Activated gamma-delta T cell treated with Interleukin-2 at 50 U/mL for 16 hours (primary cell): ENCODE measurements at places on chromosomes 4 and X.

DNA sequence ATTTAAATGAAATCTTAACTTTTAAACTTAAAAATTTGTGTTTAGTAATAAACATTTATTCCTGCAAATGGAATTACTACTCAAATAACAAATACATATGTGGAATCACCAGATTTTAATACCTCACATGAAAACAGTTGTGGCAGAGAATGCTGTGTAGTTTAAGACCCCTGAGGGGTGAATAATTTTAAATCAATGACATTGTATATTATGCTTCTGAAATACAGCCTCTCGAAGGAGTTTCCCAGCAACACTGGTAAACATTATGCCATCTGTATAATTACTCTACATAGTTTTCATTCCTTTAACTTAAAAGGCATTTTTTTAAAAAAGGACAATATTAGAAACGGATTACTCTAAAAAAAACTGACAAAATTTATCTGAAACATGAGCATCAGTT, 2313.3 kb downstream of the ARAP2 start:
- DNase-seq: no peak

DNA sequence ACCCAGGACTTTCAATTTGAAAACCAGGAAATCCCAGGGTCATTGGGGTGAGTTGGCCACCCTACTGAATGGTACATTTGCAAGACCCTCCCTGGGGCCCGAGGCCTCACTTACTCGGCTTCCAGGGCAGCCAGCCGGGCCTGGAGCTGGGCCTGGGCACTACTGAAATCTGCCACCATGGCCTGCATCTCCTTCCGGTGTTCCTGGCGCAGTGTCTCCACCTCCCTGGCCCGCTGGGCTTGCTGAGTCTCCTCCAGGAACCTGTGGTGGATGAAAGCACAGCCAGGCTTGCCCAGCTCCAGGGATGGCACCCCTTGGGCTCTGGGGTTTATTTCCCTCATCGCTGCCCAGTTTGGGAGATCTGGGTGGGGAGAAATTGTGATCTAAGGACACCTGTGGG, 24.7 kb downstream of the MED28 start:
- DNase-seq: no peak

GRCh38 chrX:69539437-69539836, 35.3 kb downstream of the NALF2 start:
- DNase-seq: no peak

- no peak for DNase-seq
Observed at GRCh38 chrX:118637997-118638396, 89.4 kb upstream of the IL13RA1 start.

- no peak for DNase-seq
Observed at GRCh38 chr4:63921561-63921960, 487.7 kb downstream of the TECRL start.

DNA sequence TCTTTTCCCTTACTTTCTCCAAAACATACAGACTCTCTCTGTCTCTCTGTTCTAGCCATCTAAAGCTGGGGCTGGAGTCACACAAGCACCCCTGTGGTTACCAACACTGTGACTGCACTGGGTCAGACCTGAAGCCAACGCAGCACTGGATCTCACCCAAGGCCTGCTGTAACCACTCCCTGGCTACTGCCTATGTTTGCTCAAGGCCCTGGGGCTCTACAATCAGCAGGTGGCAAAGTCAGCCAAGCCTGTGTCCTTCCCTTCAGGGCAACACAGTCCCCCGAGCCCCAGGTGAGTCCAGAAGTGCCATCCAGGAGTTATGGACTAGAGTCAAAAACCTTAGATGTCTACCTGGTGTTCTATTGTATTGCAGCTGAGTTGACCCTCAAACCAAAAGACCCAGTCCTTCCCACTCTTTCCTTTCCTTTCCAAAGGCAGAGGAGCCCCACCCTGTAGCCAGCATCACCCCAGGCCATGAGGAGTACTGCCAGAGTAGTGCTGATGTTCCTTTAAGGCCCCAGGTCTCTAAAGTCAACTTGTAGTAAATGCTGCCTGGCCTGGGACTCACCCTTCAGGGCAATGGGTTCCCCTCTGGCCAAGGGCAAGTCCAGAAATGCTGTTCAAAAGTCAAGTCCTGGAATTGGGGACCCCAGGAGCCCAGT, 58.8 kb upstream of the RAP2C start:
- no peak for DNase-seq

GRCh38 chr4:74157561-74158465, at the start of gene MTHFD2L:
Gene MTHFD2L, plus strand, starts transcription at chr4:74158118. Its CDS starts 21 bp downstream, at chr4:74158139.
- DNase-seq: peak; percentile 77

DNA sequence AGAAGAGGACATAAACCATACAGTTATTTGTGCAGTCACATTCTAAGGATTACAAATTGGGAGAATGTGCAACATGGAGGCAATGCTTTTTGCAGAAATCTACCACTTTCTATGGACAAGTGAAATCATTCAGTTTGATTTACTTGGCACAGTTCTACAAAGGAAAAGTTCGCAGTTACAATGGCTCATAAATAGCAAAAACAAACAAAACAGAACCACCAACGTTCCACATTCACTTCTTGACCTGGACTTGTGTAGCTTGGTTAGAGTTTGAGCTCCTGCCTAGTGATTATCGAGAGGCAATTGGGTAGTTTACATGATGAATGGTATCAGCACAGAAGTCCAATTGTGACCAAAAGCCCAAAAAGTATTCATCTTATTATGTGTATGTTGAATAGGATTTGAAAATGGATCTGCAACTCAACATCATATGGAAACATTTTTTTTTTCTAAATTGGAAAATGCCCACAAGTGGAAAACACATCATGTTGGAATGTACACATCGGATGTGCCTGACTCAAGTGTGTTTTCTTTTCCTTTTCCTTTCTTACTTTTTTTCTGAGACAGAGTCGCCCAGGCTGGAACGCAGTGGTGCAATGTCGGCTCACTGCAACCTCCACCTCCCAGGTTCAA, 123.8 kb downstream of the LUZP4 start:
- DNase-seq: no peak

GRCh38 chrX:2508648-2509335, 8.0 kb upstream of the DHRSX start:
- no peak for DNase-seq

GRCh38 chr4:41796545-41797210, 48.2 kb upstream of the PHOX2B start:
- no peak for DNase-seq

DNA sequence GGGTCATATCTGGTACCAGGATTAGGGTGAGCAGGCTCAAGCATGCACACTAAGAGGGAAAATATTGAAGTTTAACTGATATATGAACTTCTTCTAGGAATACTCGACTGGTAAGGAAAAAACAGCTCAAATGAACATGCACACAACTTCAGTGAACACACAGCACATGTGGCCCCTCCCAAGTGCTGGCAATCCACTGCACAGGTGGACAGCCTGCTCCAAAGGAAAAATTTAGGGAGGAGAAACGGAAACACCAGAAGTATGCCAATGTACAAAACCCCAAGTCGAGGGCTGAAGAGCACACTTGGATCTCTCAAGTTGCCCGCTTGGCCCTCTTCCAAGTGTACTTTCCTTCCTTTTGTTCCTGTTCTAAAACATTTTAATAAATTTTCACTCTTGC, 205.0 kb upstream of the FAM47C start:
- DNase-seq: no peak

DNA sequence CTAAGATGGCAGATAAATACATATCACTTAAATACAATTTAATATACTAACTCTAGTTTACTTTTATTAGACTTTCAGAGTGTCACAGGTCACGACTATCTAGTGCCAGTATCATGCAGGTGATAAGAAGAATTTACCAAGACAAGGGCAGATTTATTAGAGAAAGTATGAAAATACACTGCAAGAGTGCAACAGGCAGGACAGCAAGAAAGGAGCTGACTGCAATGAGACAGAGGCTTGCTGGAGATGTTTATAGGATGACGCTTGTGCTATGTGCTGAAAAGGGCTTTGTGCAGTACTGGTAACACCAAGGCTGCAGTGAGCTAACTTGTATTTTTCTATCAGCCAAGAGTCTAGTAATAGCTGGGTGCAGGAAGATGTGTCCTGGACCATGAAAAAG, 96.7 kb upstream of the QRFPR start:
- DNase-seq: no peak

DNA sequence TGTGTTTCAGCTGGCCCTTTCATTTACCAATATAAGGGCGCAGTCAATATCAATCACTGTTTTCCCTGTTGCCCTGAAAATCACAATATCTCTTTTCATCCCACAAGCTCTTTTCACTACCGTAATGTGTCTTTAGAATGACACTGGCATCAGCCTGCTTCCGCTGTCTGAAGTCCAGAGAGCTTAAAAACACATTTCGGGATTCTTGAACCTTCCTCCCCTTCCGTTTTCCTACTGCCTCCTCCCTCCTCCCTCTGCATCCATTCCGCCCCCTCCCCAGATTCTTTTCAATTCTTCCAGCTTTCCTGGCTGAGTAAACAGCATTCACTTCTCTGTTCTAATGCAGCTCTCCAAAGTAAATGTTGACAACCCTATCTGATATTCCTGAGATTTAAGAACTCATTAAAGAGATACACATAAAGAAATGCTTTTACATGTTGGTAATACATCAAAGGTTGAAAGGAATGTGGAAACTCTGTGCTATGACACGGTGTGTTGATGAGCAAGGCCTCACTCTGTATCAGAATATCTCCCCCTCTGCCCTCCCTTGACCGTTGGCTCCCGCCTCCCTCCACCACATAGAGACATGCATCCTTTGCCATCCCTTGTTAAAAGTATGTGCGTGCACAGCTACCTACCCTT, 83.5 kb upstream of the SPRY1 start:
- no peak for DNase-seq

DNA sequence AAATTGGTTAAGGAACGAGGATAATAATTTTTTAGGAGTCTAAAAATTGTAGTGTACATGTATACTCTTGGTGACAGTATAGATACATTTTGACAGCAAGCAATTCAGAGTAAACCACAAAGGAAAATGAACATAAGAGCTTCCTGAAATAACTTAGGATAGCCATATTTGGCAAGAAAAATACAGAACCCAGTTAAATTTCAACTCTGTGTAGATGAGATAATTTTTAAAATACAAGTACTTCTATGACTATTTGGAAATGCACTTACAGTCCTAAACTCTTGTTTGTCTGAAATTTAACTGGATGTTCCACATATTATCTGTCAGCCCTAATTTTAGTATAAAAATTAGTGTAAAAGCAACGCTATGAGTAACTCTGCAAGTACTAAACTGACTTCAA, 124.4 kb upstream of the PCDH18 start:
- DNase-seq: no peak

DNA sequence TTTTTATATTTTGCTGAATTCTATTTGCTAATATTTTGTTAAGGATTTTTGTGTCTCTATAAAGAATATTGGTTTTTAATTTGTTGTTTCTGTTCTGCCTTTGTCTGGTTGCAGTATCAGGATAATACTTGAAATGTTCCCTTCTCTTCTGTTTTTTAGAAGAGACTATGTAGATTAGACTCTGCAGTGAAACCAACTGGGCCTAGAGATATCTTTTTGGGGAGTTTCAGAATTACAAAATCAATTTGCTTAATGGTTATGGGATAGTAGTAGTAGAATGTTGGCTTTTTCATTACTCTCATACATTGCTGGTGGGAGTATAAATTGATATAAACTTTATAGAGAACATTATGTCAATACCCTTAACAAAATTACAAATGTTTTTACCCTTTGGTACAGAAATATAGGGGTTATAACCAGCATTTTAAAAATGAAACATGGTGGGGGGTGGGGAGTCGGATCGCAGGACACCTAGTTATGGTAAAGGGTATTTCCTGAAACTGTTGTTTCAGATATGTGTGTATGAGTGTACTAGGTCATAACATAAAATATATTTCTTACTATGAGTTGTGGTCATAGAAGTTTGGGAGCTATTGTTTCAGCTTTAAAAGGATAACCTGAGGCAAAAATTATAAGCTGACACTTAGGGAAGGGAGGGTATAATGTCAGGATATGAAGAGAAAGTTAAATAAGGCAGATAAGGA, 29.0 kb downstream of the CLOCK start:
- no peak for DNase-seq

GRCh38 chr4:112253382-112254000, 21.9 kb downstream of the AP1AR start:
- no peak for DNase-seq

DNA sequence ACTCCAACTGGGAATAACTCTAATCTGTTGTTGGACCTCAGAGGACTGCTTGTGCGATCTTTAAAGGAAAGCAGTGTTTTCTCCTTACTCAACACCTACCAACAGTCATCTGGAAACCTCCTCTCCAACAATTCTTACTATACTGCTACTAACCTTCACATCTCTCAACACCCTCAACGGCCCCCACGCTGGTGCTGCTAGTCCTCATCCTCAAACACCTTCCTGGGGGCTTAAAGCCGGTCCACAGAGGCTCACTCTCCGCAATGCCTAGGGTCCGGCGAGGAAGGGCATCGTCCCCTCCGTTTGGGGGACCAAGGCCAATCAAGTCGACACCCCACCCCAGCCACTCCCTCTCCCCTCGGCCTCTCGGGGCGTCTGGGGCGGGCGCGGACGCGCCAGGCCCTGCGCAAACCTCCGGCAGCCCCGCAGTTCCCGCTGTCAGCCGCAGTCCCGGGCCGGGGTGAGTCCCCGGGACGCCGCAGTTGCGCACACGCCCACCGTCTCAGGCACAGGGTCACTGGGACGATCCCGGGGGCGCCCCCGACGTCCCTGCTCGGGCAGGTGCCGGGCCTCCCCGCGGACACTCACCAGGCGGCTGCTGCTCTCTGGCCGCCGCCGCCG, 418 bp downstream of the TAB3 start:
- peak; percentile 5 for DNase-seq

DNA sequence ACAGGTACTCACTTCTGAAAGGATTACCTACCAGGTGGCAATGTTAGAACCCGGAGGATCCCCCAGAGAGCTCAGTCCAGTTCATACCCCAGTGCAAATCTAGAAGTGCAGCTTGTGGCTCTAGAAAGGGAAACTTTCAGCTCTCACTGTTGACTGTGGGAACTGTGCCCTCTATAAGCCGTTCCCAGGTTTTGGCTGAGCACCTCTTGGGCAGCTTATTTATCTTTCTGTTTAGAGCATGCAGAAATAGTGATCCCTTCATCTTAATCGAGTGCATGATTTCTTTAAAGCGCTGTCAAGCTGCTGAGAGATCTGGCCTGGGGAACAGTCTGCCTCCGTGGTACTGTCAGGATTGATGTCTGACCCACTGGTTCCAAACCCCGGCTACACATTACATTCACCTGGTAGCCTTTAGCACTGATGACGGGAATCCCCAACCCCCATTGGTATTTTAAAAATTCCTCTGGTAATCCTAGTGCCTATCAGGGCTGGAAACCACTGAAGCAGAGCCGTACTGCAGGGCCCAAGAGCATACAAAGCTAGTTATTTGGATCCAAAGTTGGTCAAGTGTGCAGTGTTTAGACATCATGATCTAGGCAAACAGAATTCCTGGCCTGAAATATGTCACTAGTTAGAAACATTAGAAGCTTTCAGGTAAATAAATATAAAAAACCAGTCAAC, 103.2 kb downstream of the KLHL8 start:
- no peak for DNase-seq

GRCh38 chr4:31187979-31188378, 467.8 kb downstream of the PCDH7 start:
- no peak for DNase-seq
